ENCODE measurements at places on chromosomes 1 and 21.

DNA sequence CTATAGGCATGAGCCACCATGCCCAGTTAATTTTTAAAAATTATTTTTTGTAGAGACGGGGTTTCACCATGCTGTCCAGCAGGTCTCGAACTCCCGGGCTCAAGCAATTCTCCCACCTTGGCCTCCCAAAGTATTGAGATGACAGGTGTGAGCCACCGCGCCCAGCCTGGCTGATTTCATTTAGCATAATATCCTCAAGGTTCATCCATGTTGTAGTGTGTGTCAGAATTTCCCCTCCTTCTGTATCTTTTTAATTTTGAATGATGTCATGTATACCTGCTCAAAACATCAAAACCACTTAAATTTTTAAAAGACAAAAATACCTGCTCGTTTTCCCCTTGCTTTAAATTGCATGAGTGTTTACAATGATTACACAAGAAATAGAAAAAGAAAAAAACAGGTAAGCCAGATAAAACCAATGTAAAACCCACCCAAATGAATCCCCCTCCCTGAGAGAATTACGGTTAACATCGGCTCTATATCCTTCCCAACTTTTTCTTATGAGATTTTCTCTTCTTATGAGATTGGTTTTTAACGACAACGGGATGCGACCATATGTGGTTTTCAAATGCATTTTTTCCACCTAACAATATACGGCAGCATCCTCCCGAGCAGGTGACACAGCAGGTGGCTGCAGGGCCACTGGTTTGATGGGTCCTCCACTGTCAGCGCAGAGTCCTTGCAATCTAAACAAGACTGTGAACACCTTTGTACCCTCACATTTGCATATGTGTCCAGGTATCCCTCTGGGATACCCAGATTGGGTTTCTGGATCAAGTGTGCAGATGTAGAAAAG lies 22.1 kb downstream of the IFFO2 start:
- DNase-seq, result no peak

GRCh38 chr1:167121375-167122120 lies 27.7 kb downstream of the STYXL2 start:
- no peak for DNase-seq

DNA sequence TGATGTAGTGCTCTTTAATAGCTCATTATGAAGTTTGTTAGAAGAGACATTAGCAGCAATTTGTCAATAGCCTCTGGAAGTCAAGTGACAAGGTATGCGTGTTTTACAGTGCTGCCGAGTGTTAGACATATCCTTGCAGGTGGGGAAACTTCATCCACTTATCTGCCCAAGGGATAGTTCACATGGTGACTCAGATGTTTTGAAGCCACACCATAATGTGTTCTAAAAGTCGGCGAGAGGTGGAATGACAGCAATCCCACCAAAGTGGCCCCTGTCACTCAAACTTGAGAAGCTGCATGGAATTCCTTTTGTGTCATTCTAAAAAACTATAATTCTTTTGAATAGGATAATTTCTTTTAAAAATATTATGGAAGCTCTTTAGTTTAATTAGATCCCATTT lies 98.1 kb downstream of the RUNX1 start:
- no peak for DNase-seq

DNA sequence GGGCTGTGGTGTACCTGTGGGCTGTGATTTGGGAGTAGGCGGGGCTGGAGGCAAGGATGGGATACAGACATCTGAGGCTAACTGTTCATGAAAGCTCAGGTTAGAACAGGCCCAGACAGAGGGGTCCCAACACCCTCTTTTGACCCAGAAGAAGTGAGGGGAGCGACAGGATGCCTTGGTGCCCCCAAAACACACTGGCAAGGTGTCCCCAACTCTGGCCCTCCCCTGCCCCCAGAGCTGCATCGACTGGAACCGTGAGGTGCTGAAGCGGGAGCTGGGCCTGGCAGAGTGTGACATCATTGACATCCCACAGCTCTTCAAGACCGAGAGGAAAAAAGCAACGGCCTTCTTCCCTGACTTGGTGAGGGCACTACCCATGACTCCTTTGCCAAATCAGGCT lies 27.6 kb upstream of the PADI4 start:
- DNase-seq, result no peak

DNA sequence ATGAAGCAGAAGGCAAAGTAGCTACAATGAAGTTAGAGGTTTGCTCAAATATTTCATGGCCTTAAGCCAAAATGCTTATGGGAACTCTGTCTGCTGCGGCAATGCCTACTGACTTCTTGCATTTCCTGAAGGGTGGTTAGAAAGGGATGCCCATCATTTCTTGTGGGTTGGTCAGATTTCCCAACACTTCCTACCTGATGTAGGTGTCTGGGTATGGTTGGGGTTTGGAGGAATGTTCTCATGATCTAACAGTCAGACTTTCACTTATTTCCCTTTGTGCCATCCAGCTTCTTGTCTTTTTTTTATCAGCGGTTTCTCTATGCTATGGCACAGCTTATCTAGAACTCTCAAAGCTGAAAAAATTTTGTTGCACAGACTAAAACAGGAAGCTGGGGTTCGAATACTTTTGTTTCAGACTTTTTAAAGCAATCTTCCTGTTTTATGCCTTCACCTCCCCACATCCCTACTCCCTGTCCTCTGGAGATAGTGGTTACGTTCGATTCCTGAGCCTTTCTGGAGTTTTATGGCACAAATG lies 307.7 kb downstream of the USP25 start:
- DNase-seq, result no peak
